GM23338 (cell line): ENCODE measurements at places on chromosomes 3 and 15. TPM values are rescaled to one million over a fixed set of nuclear protein-coding genes. Genes with fewer than 3 reads are reported as not detected.

Gene HCN4
- 2.4 TPM in 2 replicates for polyA plus RNA-seq

Gene TSEN2
- polyA plus RNA-seq = 24.1 and 30.0 TPM in 2 replicates

Gene TERC
- 1.7 and 2.4 TPM in 2 replicates for polyA plus RNA-seq

Gene KIF15
- 21.8 and 25.8 TPM in 2 replicates for polyA plus RNA-seq

Gene CIP2A
- 30.4 and 48.1 TPM in 2 replicates for polyA plus RNA-seq

Gene SLC51B
- not detected in 2 replicates for polyA plus RNA-seq

Gene PRR20G
- polyA plus RNA-seq = 0.21 and 0.39 TPM in 2 replicates

Gene FAM3D
- 0.26 TPM in 1 of 2 replicates, not detected in the other for polyA plus RNA-seq

Gene CCR1
- polyA plus RNA-seq = 0.12 TPM in 1 of 2 replicates, not detected in the other

Gene TMEM212
- not detected in 2 replicates for polyA plus RNA-seq

Gene ISLR
- 0.09 and 0.55 TPM in 2 replicates for polyA plus RNA-seq

Gene PLIN1
- 0.21 and 0.45 TPM in 2 replicates for polyA plus RNA-seq

Gene TGM5
- not detected in 2 replicates for polyA plus RNA-seq

Gene SEMA6D
- 0.37 and 0.64 TPM in 2 replicates for polyA plus RNA-seq

Gene GDPGP1
- polyA plus RNA-seq = 0.52 and 0.61 TPM in 2 replicates

Gene LYZL4
- polyA plus RNA-seq = not detected in 2 replicates

Gene ARNT2
- polyA plus RNA-seq = 3.9 and 4.6 TPM in 2 replicates

Gene SMCO1
- polyA plus RNA-seq = not detected in 2 replicates

Gene BCHE
- polyA plus RNA-seq = 0.92 and 1.1 TPM in 2 replicates

Gene LRTM1
- polyA plus RNA-seq = 0.47 TPM in 1 of 2 replicates, not detected in the other

Gene PRR23B
- polyA plus RNA-seq = not detected in 2 replicates

Gene ADAMTS9
- polyA plus RNA-seq = 0.26 and 0.81 TPM in 2 replicates

Gene CCR2
- not detected in 2 replicates for polyA plus RNA-seq

Gene TTLL13
- polyA plus RNA-seq = not detected in 2 replicates

Gene CDHR4
- 0.26 and 0.28 TPM in 2 replicates for polyA plus RNA-seq

Gene CRABP1
- 522 and 536 TPM in 2 replicates for polyA plus RNA-seq

Gene SLC9C1
- polyA plus RNA-seq = 0.66 and 1.8 TPM in 2 replicates

Gene SLCO2A1
- polyA plus RNA-seq = 0.82 and 1.0 TPM in 2 replicates

Gene CYP8B1
- not detected in 2 replicates for polyA plus RNA-seq

Gene ARHGEF3
- polyA plus RNA-seq = 2.7 and 5.1 TPM in 2 replicates

Gene ITIH1
- polyA plus RNA-seq = not detected in 2 replicates

Gene CELSR3
- polyA plus RNA-seq = 7.5 and 8.3 TPM in 2 replicates

Gene MESP2
- 0.24 and 0.68 TPM in 2 replicates for polyA plus RNA-seq

Gene DUOXA2
- not detected in 2 replicates for polyA plus RNA-seq

Gene IL17RB
- 6.4 and 6.9 TPM in 2 replicates for polyA plus RNA-seq

Gene POC1A
- polyA plus RNA-seq = 18.4 and 19.1 TPM in 2 replicates

Gene CHRM5
- polyA plus RNA-seq = not detected in 2 replicates

Gene COL6A5
- 0.05 TPM in 1 of 2 replicates, not detected in the other for polyA plus RNA-seq

Gene C3orf80
- 0.40 and 0.57 TPM in 2 replicates for polyA plus RNA-seq

Gene C3orf49
- 0.23 TPM in 1 of 2 replicates, not detected in the other for polyA plus RNA-seq

Gene WDR93
- not detected in 2 replicates for polyA plus RNA-seq

Gene SAMMSON
- polyA plus RNA-seq = not detected in 2 replicates

Gene MOBP
- not detected in 2 replicates for polyA plus RNA-seq

Gene SKOR1
- not detected in 2 replicates for polyA plus RNA-seq

Gene DZIP1L
- polyA plus RNA-seq = 10.0 and 10.6 TPM in 2 replicates

Gene CHRNA5
- polyA plus RNA-seq = 23.3 and 29.3 TPM in 2 replicates

Gene CFAP161
- 0.13 TPM in 1 of 2 replicates, not detected in the other for polyA plus RNA-seq

Gene ITGA11
- polyA plus RNA-seq = 0.14 and 0.40 TPM in 2 replicates

Gene DUOX1
- 0.66 and 0.73 TPM in 2 replicates for polyA plus RNA-seq

Gene BRPF1
- 6.3 and 8.0 TPM in 2 replicates for polyA plus RNA-seq

Gene RSRC1
- polyA plus RNA-seq = 59.1 and 76.8 TPM in 2 replicates

Gene DPPA2
- 18.9 and 21.5 TPM in 2 replicates for polyA plus RNA-seq

Gene P2RY12
- polyA plus RNA-seq = 0.40 and 1.1 TPM in 2 replicates

Gene SLC22A13
- polyA plus RNA-seq = 0.13 and 0.26 TPM in 2 replicates

Gene CTDSPL
- polyA plus RNA-seq = 23.2 and 23.8 TPM in 2 replicates
